ENCODE measurements at places on chromosomes 7 and 10. TPM values are rescaled to one million over a fixed set of nuclear protein-coding genes. Genes with fewer than 3 reads are reported as not detected.
A peak's percentile ranks its signal among the peaks of the same experiment; 100 is the strongest.

Gene KLLN
- 0.37 TPM for total RNA-seq

GRCh38 chr7:92717993-92718716, 118.2 kb downstream of the CDK6 start:
- H3K4me1 ChIP-seq: no peaks in the 10 kb centered on the region
- no peaks in the 10 kb centered on the region for H3K27me3 ChIP-seq
- H3K4me3 ChIP-seq: peak overlapping the region; percentile 30
- peak overlapping the region; percentile 62 for H3K27ac ChIP-seq
- DNase-seq: peak; percentile 57
- H3K36me3 ChIP-seq: no peaks in the 10 kb centered on the region

DNA sequence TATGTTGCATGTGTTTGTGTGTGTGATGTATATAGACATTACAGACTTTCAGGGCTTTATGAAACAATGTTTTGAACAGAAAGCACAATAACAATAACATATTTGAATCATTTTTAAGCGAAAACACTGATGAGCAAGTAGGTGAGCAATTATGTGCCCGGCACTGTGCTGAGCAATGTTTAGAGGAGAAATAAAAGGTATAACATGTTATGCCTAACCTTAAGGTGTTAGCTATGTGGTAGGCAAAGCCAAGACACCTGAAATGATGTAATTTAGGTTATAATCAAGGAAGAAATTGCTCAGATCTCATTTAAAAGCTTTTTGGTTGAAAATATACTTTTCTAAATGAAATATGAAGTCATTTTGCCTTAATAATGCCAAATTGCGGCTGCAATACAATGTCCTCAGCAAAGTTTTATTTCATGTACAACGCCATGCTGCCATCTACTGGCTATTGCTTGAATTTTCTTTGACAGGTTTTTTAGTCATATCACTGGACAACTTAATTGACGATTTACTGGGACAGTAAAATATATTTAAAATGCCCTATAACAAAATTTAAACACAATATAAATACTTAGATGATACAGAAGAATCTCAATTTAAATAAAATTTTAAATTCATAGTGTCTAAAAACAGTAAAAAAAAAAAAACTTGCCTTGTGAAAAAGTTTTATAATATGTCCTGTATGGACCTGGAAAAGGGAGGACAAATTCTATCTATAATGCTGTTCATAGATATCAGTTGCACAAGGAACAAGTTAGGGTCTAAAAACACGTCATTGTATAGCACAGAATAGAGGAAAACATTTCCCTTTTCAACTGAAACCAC, 131.1 kb upstream of the CDK1 start:
- no peaks in the 10 kb centered on the region for H3K27me3 ChIP-seq
- DNase-seq: no peak
- H3K27ac ChIP-seq: no peak overlapping the region
- H3K4me3 ChIP-seq: no peak overlapping the region

Gene BEND7
- total RNA-seq: 15.2 TPM

DNA sequence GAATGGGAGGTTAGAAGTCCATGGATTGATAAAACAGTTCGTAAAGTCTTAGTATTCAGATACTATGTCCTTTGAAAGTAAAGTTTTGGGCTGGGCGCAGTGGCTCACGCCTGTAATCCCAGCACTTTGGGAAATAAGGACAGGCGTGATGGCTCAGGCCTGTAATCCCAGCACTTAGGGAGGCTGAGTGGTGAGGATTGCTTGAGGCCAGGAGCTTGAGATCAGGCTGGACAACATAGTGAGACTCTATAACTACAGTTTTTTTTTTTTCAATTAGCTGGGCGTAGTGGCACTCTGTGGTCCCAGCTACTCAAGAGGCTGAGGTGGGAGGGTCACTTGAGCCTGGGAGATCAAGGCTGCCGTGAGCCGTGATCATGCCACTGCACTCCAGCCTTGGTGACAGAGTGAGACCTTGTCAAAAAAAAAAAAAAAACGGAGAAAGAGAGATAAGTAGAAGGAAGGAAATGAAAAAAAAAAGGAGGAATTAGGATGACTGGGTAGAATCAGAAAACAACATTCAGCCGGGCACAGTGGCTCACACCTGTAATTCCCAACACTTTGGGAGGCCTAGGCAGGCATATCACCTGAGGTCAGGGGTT, 25.7 kb upstream of the AGFG2 start:
- DNase-seq: no peak
- no peak overlapping the region for H3K4me3 ChIP-seq
- H3K27ac ChIP-seq: no peak overlapping the region
- H3K4me1 ChIP-seq: no peaks in the 10 kb centered on the region

- H3K27ac ChIP-seq: no peak overlapping the region
- H3K4me1 ChIP-seq: no peaks in the 10 kb centered on the region
- no peak overlapping the region for H3K4me3 ChIP-seq
- no peak for DNase-seq
- no peaks in the 10 kb centered on the region for H3K36me3 ChIP-seq
Observed at GRCh38 chr10:49657606-49658005, 21.8 kb upstream of the C10orf53 start.

GRCh38 chr7:27897001-27897400, 157.0 kb downstream of the TAX1BP1 start:
- peak overlapping the region; percentile 7 for H3K4me3 ChIP-seq
- no peaks in the 10 kb centered on the region for H3K36me3 ChIP-seq
- no peak for DNase-seq
- no peaks in the 10 kb centered on the region for H3K27me3 ChIP-seq
- H3K4me1 ChIP-seq: peaks cover 28% of the 10 kb centered on the region
- no peak overlapping the region for H3K27ac ChIP-seq

Gene FAM25A
- total RNA-seq: not detected

Gene CAMK2G
- total RNA-seq: 8.3 TPM

GRCh38 chr10:3482200-3482993, 302.6 kb downstream of the KLF6 start:
- no peaks in the 10 kb centered on the region for H3K27me3 ChIP-seq
- no peak for DNase-seq
- H3K4me3 ChIP-seq: no peak overlapping the region
- H3K4me1 ChIP-seq: no peaks in the 10 kb centered on the region

Gene IL2RA
- not detected for total RNA-seq

DNA sequence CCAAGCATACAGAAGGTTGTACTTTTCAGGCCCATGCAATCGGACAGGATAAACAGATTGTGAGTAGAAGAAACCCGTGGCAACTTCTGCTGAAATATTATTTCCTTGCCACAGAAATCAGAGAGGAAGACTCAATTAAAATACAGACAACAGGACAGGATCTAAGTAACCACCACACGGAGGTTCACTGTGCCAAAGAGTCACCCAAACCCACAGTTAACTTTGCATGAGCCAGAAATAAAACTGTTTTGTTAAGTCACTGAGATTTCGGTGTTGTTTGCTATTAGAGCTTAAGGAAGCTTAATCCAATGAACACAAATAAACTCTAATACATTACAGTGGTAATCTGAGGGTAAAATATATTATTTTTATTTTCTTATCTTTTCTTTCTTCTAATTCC, 14.0 kb downstream of the PNPLA8 start:
- no peak for DNase-seq
- H3K27me3 ChIP-seq: no peaks in the 10 kb centered on the region
- peaks cover 22% of the 10 kb centered on the region for H3K4me1 ChIP-seq
- no peaks in the 10 kb centered on the region for H3K36me3 ChIP-seq
- no peak overlapping the region for H3K27ac ChIP-seq

Gene CTNNA3
- 3.6 TPM for total RNA-seq

DNA sequence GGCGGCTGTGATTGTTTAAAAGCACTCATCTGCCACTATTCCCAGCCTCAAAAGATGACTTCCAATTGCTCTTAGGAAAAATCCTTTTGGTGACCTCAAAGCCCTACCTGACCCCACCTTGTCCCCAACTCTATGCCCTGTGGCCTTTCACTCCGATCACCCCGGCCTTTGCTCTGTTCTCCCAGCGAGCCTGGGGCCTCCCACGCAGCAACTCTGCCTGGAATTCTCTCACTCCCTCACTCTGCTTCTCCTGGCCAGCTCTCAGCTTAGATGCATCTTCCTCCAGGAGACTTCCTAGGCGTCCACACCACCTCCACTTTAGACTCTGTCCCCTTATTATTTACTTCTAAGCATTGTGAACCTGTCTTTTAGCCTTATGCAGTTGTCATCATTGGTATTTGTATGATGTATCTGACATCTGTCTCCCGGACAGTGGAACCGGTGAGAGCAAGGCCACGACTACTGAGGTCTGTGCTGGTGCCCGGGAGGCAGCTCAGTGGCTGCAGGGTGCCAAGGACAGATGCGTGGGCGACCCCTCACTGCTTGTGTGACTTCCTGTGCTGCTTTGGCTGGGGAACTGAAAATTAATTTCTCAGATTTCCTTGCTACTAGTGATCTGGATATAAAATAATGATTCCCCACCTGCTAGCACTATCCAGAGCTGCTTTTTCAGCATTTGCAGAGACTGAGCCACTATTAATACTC, 63.0 kb downstream of the PIP4K2A start:
- H3K4me3 ChIP-seq: no peak overlapping the region
- no peak overlapping the region for H3K27ac ChIP-seq
- no peaks in the 10 kb centered on the region for H3K27me3 ChIP-seq

DNA sequence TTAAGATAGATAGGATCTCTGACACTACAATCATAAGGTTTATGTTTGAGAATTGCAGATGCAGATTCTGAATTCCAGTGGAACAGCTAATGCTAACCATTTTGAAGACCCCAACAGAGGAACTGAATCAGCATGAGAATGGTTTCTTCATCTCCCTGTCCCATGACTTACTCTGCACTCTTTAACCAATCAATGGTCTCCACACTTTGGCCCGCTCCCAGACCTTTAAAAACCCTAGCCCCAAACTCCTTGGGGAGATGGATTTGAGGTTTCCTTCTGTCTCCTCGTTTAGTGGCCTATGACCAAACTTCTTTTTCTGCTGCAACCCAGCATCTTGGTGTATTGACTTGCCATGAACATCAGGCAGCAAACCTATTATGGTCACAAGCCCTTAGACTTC, 804.9 kb downstream of the LRMDA start:
- no peak overlapping the region for H3K4me3 ChIP-seq
- H3K4me1 ChIP-seq: no peaks in the 10 kb centered on the region
- no peaks in the 10 kb centered on the region for H3K36me3 ChIP-seq
- no peak for DNase-seq

- DNase-seq: no peak
- no peaks in the 10 kb centered on the region for H3K4me1 ChIP-seq
- H3K27me3 ChIP-seq: no peaks in the 10 kb centered on the region
- no peak overlapping the region for H3K4me3 ChIP-seq
Observed at GRCh38 chr7:85749696-85750453, 563.0 kb upstream of the SEMA3D start.

Gene HSPA12A
- total RNA-seq: 3.2 TPM

Measured in right lobe of liver (tissue), 6 donors.